Brain pericyte (primary cell): ENCODE measurements at places on chromosomes 1 and 21.
A peak's percentile ranks its signal among the peaks of the same experiment; 100 is the strongest.

DNA sequence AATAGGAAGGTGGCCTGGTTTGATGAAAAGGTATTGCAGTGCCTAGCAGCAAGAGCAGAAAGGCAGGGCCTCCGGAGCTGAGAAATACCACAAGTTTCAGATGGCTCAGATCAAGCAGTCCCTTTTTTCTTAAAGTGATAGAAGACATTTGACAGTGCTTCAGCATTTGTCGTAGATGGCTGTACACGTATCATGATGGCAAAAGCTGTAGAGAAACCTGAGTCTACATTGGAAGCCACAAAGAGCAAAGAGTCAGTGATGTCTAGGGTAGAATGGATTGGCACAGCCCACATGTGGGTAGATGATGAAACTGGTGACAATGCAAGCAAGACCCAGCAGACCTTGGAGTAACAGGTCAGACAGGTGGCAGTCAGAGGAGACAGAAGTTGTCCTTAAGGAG lies 101.3 kb upstream of the ARTN start:
- DNase-seq: no peak

- no peak for DNase-seq
Measured at GRCh38 chr1:248393050-248393449, 9.8 kb upstream of the OR2T1 start.

DNA sequence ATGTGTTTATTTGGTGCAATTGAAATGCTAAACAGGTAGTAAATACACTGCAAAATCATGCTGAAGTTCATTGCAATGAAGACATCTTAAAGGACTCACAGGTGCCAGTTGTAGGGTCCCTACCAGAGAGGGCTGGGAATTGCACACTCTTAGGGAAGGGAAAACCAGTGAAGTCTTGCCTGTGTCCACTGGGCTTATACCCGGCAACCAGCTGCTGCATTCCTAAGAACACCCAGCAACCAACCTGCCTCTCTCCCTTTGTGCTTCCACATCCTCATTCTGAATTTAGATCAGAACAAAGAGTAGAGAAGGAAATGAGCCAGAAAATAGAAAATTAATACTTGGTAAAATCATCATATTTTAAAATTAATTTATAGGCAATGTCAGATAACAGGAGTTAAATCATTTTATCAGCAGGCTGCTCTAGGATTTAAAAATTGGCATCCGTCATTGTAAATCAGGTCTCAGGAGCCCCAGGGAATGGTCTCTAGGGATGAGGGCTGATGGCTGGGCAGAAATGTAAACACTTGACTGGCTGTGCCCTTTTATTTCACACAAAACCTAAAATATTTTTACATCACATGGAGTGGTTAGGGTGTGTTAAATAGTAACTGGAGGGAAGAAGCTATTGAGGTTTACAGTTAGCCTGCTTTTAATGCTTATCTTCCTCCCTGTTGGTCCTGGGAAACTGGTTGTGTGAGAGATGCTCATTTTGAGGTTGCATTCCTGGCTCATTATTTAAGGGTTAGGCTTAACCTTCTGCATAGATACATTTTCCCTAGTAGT lies 31.3 kb downstream of the PTGFRN start:
- no peak for DNase-seq

DNA sequence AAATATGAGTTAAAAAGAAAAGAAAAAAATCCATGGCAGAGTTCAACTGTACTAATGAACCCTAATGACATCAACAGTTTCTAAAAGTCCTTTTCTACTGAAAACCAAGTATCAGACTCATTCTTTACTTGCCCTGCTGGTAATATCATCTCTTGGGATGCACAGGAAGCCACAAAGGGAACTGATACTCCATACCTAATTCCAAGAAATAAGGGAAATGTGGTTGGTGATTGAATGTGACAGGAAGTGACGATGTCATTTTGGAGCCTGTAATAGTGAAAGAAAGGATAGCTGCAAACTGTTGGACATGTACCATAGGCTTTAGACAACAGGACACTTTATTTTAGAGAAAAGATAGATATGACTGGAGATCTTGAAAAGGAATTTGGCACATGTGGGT lies 98.7 kb upstream of the VAV3 start:
- no peak for DNase-seq

DNA sequence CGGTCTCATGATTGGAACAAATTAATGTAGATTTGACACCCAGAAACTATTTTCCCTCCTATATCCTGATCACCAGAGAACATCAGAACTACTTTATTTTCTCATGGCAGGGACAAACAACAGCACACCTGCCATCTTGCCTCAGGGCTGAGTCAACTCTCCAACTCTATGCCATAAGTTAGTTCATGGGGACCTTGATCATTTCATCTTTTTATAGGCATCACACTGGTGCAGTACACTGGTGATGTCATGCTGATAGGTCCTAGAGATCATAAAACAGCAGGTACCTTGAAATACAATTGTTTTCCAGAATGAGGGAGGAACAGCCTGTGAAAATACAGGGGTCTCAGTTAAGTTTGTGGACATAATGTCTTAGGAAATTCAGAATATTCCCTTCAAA lies 45.8 kb downstream of the EDN2 start:
- no peak for DNase-seq

- DNase-seq: no peak
Measured at GRCh38 chr1:103509250-103509649, 16.2 kb upstream of the RNPC3 start.

GRCh38 chr1:111198836-111199235 lies 1.6 kb downstream of the DENND2D start:
- DNase-seq: no peak

DNA sequence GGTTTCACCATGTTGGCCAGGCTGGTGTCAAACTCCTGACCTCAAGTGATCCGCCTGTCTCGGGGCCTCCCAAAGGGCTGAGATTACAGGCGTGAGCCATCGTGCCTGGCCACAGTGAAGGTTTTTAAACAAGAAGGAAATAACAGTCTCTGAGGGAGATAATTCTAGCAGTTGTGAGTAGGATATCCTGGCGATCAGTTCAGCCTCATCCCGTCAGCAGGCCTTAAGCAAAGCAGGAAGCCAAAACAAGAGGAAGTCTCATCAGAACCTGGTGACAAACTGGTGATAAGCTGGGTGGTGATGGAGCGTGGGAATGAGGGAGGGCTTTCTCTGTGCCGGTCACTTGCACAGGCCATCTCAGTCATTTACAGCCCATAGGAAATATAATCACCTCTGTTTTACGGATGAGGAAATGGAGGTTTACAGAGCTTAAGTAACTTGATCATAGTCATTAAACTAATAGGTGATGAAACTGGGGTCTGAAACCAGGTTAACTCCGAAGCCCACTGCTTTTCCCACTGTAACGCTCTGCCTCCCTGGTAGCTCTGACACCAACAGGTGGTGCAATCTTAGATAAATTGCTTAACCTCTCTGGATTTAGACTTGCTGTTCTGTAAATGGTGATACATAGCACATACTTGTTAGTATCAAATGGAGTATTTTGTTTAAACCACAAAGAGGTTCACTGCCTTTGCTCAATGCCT lies 40.8 kb upstream of the A3GALT2 start:
- no peak for DNase-seq

DNA sequence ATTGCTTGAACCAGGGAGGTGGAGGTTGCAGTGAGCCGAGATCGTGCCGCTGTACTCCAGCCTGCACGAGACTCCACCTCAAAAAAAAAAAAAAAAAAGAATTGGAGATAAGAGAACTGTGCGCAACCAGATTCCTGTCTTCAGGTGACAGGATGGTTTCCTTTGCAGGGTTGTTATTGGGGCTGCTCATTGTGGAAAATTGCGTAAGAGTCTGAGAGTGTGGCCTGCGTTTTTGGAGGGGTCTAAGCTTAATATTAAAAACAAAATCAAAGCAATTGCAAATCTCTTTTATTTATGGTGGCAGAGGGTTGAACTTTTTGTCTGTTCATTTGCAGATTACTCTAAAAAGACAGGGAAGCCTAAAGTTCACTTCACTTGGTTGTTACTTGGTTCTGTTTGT lies 36.0 kb upstream of the BCAR3 start:
- no peak for DNase-seq

GRCh38 chr21:45136927-45137611 lies 62.7 kb downstream of the ADARB1 start:
- peak; percentile 49 for DNase-seq

DNA sequence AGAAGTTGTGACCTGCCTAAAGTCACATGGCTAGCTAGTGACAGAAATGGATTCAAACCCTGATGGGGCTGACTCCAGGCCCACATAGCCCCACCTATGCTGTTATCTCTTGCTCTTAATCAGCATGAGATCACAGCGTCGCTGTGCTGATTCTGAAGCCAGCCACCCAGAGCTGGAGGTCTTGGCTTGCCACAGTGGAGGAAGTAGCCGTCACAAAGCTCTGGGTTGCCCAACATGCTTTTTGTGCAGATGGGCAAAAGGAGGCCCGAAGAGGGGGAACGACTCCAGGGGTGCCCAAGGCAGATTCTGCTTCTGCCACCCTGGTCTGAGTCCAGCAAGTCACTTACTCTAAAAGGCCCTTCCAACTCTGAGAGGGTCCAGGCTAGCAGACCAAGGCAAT lies 14.7 kb upstream of the MFSD2A start:
- no peak for DNase-seq

GRCh38 chr1:84603223-84603622 lies 29.0 kb upstream of the CTBS start:
- no peak for DNase-seq

DNA sequence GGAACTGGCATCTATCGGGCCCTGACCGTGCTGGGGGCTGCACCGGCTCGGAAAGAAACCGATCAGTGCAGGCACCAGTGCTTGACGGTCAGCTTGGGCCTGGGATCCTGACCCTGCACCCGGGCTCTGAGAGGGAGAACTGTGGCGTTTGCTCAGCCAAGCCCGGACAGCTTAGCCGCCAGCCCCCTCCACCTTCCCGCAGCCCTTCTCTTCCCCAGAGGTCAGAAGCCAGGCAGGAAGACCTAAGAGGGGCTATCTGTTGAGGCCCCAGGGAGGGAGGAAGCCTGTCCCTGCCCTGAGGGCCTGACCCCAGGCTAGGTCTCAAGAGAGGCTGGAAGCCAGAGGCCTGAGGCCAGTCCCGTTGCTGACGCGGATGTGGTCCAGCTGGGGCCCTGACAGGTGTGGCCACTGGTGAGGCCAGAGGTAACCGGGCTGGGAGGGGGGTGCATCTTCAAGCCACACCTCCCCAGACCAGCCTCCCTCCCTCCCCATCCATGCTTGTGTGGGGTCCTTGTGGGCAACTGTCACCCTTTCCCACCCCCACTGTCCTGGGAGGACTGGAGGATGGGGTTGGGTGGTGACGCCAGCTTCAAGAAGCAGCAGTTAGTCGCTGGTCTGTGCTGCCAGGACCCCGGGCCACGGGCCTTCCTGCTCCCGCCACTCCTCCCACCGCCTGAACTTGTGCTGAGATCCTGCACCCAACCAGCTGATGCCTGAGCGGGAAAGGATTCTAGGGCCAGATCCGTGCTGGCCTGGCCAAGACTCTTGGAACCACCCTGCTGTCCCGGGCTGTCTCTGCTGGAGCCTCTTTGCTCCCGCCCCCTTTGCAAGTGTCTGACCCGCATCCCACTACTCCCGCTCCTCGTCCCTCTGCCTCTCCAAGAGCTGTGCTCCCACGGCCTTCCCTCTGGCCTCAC lies 2.6 kb upstream of the DVL1 start:
- no peak for DNase-seq

DNA sequence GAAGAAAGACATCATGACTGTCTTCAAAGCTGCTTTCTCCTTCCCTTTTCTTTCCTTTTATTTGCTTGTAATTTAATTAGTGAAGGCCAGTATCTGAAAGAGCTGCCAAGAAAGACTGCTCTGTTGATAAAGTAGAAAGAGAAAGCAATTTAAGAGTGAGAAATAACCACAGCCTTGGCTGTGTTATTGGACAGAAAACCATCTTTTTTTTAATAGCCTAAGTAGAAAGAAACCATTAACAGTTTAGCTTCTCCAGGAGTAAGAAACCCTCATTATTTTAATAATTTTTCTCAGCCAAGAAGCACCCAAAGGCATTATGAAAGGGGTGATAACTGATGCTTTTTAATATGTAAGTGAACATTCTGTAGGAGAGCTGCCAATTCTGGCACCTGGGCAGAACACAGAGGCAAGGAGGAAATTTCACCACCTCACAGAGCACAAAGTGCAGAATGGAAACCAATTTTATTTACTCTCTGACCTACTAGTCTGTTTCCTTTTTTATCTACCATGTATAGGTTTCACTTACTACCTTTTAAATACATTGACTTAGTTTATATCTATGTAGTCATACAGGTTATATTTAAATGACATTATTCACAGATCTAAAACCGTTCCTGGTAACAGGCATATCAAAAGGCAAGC lies 703.2 kb downstream of the MRPL39 start:
- DNase-seq: no peak

- no peak for DNase-seq
Measured at GRCh38 chr1:64680599-64680998, 64.3 kb upstream of the RAVER2 start.

- no peak for DNase-seq
Measured at GRCh38 chr21:45013260-45013841, 61.0 kb upstream of the ADARB1 start.

DNA sequence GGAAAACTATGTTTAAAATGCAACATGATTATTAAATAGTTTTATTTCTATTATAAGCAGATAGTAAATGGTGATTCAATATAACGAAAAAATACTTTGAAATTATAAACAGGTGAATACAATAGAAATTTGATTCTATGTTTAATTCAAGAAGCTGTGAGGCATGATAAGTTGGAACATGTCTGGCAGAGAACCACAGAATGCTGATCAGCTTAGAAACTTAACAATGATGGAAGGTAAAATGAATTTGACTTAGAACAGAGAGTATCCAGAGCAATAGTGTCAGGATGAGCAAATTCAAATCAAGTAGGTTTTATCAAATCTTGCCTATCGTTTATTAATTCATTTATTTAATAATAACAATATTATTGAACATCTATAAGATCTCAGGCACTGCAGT lies 83.4 kb upstream of the ADGRL4 start:
- DNase-seq: no peak

- no peak for DNase-seq
Measured at GRCh38 chr1:236275586-236275985, 6.2 kb downstream of the ERO1B start.

DNA sequence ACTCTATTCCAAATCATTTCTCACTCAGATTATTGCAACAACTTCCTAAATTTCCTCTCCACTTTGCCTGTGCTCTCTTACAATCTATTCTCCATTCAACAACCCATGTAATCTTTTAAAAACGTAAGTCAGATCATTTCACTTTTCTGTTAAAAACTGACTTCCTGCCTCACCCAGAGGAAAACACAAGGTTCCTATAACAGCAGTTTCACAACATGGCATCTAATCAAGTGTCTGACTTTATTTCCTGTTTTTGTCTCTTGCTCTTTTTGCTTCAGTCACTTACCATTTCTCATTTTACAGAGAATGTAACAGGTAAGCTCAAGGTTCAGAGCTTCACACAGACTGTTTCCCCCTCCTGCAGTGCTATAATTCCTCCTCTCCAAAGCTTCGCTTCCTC lies 560.7 kb downstream of the LRRIQ3 start:
- DNase-seq: no peak
